ENCODE measurements at places on chromosomes 11 and 22.
A peak's percentile ranks its signal among the peaks of the same experiment; 100 is the strongest.

GRCh38 chr11:79013509-79013908, 427.3 kb downstream of the TENM4 start:
- no peaks in the 10 kb centered on the region for H3K4me1 ChIP-seq
- H3K27ac ChIP-seq: no peak overlapping the region
- H3K4me3 ChIP-seq: no peak overlapping the region
- no peaks in the 10 kb centered on the region for H3K36me3 ChIP-seq
- peaks cover 25% of the 10 kb centered on the region for H3K27me3 ChIP-seq

GRCh38 chr11:64498136-64498535, 92.9 kb upstream of the SLC22A12 start:
- H3K27ac ChIP-seq: no peak overlapping the region
- no peaks in the 10 kb centered on the region for H3K36me3 ChIP-seq
- no peaks in the 10 kb centered on the region for H3K4me1 ChIP-seq
- peaks cover 10% of the 10 kb centered on the region for H3K27me3 ChIP-seq
- no peak for DNase-seq

GRCh38 chr11:11780858-11781257, 60.9 kb upstream of the USP47 start:
- no peaks in the 10 kb centered on the region for H3K4me1 ChIP-seq
- H3K27ac ChIP-seq: no peak overlapping the region
- no peak for DNase-seq
- H3K4me3 ChIP-seq: no peak overlapping the region
- H3K36me3 ChIP-seq: no peaks in the 10 kb centered on the region

- H3K4me3 ChIP-seq: no peak overlapping the region
- peaks cover 24% of the 10 kb centered on the region for H3K27me3 ChIP-seq
- H3K27ac ChIP-seq: no peak overlapping the region
- no peaks in the 10 kb centered on the region for H3K4me1 ChIP-seq
- H3K36me3 ChIP-seq: peaks cover 3% of the 10 kb centered on the region
These were observed 39.3 kb upstream of the ZC3H12C start for GRCh38 chr11:110053848-110054414.

DNA sequence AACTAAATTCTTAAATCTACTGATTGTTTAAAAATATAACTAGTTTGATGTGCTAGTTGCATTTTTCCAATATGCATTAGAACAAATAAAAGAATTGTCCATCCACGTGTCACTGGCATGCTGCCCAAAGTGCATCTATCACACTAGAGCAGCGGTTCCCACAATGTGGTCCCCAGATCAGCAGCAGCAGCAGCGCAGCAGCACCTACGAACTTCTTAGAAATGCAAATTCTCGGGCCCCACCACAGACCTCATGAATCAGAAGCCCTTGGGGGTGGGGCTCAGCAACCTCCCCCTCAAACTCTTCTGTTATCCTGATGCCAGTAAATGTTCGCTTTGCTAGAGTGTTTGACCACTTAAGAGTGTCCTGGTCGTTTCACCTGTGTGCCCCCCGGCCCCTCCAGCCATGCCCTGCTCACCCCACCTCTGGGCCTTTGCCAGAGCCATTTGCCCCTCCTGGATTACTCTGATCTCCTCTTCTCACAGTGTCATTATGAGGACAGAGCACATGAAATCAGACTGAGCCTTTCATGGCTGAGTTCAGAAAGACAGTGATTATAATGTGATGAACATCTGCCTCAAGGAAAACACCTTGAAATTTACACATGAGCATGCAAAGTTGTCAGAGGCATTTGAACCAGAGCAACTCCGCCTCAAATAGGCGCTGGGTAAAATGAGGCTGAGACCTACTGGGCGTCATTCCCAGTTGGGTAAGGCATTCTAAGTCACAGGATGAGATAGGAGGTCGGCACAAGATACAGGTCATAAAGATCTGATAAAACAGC, 12.6 kb upstream of the VSIG10L2 start:
- H3K4me3 ChIP-seq: no peak overlapping the region
- no peak for DNase-seq
- H3K27me3 ChIP-seq: peaks cover 24% of the 10 kb centered on the region

DNA sequence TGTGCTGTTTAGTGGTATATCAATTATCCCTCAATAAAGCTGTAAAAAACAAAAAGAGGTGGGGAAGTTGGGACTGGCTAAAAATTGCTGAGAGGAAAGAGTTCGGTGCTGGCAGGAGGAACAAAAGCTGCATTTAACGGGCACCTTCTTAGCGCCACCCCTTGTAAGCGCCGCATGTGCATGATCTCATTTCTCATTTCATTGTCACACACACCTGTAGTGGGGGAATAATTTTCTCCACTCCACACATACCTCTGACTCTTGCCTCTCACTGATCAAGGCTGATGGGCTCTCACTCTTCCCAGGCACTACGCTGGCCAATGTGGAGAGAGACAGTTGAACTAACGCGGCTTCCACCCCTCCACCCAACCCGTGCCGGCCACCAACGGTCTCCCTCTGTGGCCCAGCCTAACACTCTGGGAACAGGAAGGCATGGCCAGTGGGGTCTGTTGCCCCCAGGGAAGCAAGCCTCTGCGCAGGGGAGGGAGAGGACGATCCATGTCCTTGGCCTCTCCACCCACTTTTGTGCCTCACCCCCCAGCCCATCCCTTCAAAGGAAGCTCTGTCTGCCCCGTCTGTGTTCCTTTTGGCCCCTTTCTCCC, 186.7 kb upstream of the SYT13 start:
- H3K4me1 ChIP-seq: peaks cover 3% of the 10 kb centered on the region
- no peaks in the 10 kb centered on the region for H3K36me3 ChIP-seq
- no peak overlapping the region for H3K27ac ChIP-seq

DNA sequence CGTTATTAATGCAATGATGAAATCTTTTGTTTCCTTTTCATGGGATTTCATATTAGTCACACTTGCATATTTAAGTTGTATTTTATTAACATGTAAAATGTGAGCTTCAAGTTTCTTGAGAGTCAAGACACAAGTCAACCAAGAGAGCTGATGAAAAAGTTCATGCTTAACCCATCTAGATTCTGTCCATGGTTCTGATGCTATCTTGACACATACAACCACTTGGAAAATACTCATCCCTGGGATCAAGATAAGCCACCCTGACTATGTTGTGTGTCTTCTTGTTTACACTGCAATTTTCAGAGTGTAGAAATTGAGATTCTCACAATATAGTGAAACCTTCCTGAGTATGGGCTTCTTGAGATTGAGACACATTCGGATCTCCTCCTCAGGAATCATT, 664 bp upstream of the OR10A4 start:
- no peaks in the 10 kb centered on the region for H3K36me3 ChIP-seq
- no peaks in the 10 kb centered on the region for H3K4me1 ChIP-seq
- H3K4me3 ChIP-seq: no peak overlapping the region
- no peak overlapping the region for H3K27ac ChIP-seq
- DNase-seq: no peak

GRCh38 chr22:46547179-46547882, 9.9 kb upstream of the CELSR1 start:
- H3K4me1 ChIP-seq: peaks cover 9% of the 10 kb centered on the region
- H3K27ac ChIP-seq: no peak overlapping the region
- no peak for DNase-seq
- no peak overlapping the region for H3K4me3 ChIP-seq

GRCh38 chr22:50199829-50200460, 866 bp upstream of the SELENOO start:
- peaks cover 22% of the 10 kb centered on the region for H3K4me1 ChIP-seq
- peaks cover 34% of the 10 kb centered on the region for H3K36me3 ChIP-seq
- H3K4me3 ChIP-seq: peak overlapping the region; percentile 82
- no peak for DNase-seq
- H3K27ac ChIP-seq: peak overlapping the region; percentile 91

GRCh38 chr11:95891423-95892170, 32.3 kb downstream of the MTMR2 start:
- peaks cover 4% of the 10 kb centered on the region for H3K36me3 ChIP-seq
- H3K4me1 ChIP-seq: peaks cover 6% of the 10 kb centered on the region
- no peak overlapping the region for H3K4me3 ChIP-seq
- H3K27me3 ChIP-seq: no peaks in the 10 kb centered on the region
- no peak overlapping the region for H3K27ac ChIP-seq

DNA sequence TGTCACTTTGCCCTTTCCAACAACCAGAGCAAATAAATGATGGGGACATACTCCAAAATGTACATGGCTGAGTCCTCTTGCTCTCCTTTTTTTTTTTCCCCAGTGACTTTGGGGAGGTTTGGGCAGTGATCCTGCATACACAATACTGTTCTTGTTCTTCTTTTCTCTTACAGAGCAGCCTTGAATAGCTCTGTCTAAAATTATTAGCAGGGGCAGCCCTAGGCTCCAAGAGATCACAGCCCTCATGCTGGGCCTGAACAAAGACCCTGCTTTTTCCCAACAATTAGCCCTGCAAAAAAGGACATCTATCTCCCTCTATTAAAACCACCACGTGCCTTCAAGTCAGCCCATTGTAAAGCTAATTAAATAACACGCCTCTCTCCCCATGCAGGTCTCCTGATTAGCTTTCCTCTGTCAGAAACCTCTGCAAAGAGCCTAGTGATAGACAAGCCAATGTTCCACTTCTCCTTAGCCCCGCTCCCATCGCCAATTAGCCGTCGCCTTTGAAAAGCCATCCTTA, 54.7 kb downstream of the ETS1 start:
- H3K4me1 ChIP-seq: peaks cover 10% of the 10 kb centered on the region
- H3K36me3 ChIP-seq: no peaks in the 10 kb centered on the region
- H3K27ac ChIP-seq: no peak overlapping the region
- DNase-seq: no peak
- H3K4me3 ChIP-seq: no peak overlapping the region
- H3K27me3 ChIP-seq: no peaks in the 10 kb centered on the region

GRCh38 chr11:105183426-105183825, 43.9 kb upstream of the CARD18 start:
- H3K27me3 ChIP-seq: no peaks in the 10 kb centered on the region
- no peaks in the 10 kb centered on the region for H3K4me1 ChIP-seq
- no peak overlapping the region for H3K27ac ChIP-seq

DNA sequence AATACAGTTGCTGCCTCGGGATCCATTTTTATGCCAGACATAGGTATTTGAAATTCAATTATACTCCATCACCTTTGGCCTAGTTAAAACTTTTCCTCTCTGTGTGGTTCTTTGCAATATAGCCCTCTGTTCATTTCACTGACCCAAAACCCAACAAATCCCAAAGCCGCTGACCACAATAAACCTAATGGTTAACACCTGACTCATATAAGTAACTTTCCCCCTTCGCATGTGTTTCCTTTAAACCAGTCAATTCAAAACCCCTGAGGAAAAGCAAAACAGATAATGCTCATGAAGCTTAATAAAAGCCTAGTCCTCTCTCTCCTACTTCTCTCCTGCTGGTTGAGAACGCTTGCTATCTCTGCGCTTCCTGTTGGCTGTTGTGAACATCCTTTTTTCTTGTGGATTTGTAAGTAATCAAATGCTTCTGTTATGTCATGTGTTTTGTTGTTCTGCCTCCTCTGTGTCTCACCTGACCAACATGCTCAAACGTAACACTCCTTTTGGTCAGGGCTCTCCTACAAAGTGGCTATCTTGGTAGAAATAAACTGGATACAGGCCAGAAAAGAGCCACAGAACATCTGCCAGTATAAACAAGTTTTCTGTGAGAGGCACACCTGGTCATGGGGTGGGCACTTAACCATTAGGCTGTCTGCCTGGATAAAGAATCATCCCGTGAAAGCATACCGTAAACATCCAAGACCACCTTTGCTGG, 652.6 kb downstream of the METTL15 start:
- H3K27me3 ChIP-seq: no peaks in the 10 kb centered on the region
- H3K4me1 ChIP-seq: no peaks in the 10 kb centered on the region
- no peak overlapping the region for H3K4me3 ChIP-seq
- no peak overlapping the region for H3K27ac ChIP-seq
- H3K36me3 ChIP-seq: no peaks in the 10 kb centered on the region

GRCh38 chr22:37303821-37304274, 21.5 kb downstream of the CYTH4 start:
- H3K27ac ChIP-seq: peak overlapping the region; percentile 82
- no peaks in the 10 kb centered on the region for H3K27me3 ChIP-seq
- DNase-seq: no peak
- no peak overlapping the region for H3K4me3 ChIP-seq
- peaks cover 16% of the 10 kb centered on the region for H3K36me3 ChIP-seq
